ENCODE measurements at places on chromosomes 4 and X. TPM values are rescaled to one million over a fixed set of nuclear protein-coding genes. Genes with fewer than 3 reads are reported as not detected.

The SULT1E1 gene
- not detected for polyA plus RNA-seq

The DMRTC1 gene
- polyA plus RNA-seq = not detected

The DCAF8L2 gene
- polyA plus RNA-seq = not detected

The ANK2 gene
- polyA plus RNA-seq = not detected

The SPINK2 gene
- 10.8 TPM for polyA plus RNA-seq

The MAGED4 gene
- 2.1 TPM for polyA plus RNA-seq

All from CD8-positive, alpha-beta memory T cell (primary cell).